ENCODE measurements at places on chromosomes 11 and 22. TPM values are rescaled to one million over a fixed set of nuclear protein-coding genes. Genes with fewer than 3 reads are reported as not detected.

Gene SLC22A6
- not detected for polyA plus RNA-seq

Gene NAALADL1
- 38.7 TPM for polyA plus RNA-seq

Gene ARVCF
- polyA plus RNA-seq, result 3.8 TPM

Gene HEPHL1
- not detected for polyA plus RNA-seq

Gene IL10RA
- not detected for polyA plus RNA-seq
